Keratinocyte (primary cell): ENCODE measurements at places on chromosomes 12 and 14.

- no peak for DNase-seq
Measured at GRCh38 chr12:109830718-109831117, 2.5 kb downstream of the TRPV4 start.

DNA sequence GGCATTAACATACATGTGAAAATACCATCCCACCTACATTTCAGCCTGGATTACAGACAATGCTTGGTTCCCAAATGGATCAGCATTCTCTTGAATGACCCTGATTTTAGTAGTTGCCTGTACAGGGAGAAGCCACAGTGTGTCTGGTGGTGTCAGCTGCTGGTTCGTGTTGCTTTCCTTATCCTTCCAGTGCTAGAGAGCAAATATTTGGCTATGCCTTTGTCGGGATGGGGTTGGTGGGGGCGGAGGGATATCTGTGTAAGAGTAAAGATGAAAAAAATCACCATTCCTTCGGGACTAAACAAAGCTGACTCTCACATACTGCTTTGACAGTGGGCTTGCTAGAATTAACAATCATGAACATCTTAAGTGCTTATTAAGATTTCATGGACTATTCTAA lies 96.0 kb downstream of the PTPRR start:
- no peak for DNase-seq

GRCh38 chr12:14403711-14404196 lies 38.3 kb downstream of the ATF7IP start:
- no peak for DNase-seq

DNA sequence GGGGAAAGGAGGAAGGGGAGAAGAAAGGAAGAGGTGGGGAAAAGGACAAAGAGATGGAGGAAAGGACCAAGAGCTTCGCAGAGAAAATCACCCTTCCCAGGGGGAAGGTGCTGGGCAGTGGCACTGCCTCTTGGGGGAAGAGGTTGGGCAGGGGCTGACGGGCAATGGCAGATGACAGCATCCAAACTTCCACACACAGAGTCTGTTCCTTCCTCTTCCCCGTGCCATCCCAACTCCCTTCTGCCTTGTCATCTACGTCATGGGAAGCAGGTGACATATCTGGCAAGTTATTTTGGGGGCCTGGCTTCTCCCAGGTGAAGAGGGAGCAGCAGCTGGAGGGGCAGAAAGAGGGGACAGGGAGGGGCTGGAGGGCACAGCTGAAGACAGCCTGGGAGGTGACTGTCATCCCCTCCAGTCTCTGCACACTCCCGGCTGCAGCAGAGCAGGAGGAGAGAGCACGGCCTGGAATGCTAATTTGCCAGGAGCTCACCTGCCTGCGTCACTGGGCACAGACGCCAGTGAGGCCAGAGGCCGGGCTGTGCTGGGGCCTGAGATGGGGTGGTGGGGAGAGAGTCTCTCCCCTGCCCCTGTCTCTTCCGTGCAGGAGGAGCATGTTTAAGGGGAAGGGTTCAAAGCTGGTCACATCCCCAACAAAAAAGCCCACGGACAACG lies 43.9 kb upstream of the IQSEC3 start:
- DNase-seq, result no peak

- DNase-seq, result no peak
Measured at GRCh38 chr12:123634142-123634561, 523 bp downstream of the GTF2H3 start.

DNA sequence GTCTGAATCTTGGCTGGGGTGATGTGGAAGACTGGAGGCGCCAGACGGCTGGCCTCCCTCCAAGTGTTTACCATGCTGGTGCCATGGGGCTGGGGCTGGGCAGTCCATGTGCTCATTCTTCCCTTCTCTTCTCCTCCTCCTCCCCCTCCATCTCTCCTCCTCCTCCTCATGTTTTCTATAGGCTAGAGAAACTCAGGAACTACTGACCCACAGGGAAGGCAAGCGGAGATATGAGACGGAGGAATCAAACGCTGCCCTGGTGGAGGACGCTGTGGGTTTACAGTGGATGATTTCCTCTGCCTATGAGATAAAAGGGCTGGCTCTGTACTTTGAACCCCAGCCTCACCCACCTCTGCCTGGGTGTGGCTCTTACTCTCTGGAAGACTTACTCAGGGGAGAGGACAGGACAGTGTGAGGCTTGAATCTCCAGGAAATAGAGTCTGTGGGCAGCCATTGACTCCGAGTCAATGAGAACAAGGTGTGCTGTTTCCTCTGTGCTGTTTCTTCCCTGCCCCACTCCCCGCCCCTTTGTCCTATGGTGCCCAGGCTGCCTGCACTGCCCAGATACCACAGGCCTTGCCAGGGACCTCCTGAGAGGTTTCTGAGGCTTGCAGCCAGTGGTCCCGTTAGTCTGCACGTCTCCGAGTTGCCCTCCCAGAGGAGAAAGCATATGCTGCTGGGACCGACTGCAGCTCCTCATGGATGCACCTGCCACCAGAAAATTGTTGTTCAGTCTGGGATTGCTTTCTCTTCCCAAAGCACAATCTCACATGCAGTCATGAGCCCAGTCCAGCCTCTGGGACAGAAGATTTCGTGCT lies 132.6 kb upstream of the ARHGAP5 start:
- no peak for DNase-seq

DNA sequence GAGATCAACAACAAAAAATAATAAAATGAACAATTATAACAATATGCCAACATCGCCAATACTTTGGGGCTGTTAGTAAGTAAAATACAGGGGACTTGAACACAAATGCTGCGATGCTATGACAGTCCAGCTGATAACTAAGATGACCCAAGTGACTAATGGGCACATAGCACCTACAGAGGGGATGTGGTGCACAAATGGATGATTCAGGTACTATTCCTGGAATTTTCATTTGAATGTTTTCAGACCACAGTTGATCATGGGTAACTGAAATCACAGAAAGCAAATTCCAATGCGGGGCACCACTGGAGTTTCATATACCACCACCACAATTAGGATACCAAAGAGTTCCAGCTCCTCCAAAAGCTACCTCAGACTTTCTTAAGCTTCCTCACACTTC lies 82.9 kb downstream of the RCOR1 start:
- no peak for DNase-seq

- no peak for DNase-seq
Measured at GRCh38 chr14:38856798-38857197, 246.2 kb downstream of the SEC23A start.

GRCh38 chr14:55781046-55781445 lies 201.0 kb downstream of the KTN1 start:
- DNase-seq, result no peak

DNA sequence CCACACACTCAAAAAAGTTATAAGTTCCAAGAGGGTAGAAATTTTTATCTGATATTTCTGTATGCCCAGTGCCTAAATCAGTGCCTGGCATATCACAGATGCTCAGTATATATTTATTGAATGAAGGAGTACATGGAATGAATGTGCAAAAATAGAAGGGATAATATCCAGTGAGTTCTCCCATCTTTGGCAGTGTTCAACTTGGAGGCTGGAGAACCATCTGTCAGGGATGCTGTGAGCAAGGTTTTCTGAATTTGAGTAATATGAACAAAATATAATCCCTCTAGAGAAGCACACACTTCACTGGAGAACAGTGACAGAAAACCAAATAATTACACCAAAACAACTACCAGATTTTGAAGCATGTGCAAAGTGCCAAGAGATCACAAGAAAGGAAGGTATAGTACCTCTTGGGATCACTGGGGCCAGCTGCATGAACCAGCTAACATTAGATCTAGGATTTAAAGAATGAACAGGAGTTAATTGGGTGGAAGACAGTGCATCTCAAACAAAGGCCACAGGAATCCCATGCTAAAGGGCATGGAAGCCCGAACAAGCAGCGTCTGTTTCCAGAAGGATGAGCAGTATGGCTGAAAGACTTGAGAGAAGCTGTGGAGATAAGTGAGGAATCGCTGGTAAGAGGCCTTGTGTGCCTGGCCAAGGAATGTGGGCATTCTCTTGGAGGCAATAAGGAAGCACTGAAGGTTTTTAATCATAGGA lies 11.5 kb downstream of the SLC8A3 start:
- no peak for DNase-seq

DNA sequence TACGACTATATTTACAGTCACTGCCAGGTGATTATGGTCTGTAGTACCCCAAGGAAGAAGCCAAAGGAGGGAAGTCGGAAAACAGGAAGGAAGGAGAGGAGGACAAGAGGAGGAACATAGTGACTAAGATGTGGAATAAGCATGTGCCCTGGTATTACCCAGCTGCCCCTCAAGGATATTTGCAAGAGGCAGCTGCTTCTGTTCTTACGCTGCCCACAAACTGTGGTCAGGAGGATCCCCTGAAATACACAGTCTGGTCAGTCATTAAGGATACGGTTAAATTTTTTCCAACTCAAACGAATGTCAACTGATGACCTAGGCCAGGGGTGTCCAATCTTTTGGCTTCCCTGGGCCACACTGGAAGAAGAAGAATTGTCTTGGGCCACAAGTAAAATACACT lies 126.5 kb downstream of the CMAS start:
- no peak for DNase-seq

DNA sequence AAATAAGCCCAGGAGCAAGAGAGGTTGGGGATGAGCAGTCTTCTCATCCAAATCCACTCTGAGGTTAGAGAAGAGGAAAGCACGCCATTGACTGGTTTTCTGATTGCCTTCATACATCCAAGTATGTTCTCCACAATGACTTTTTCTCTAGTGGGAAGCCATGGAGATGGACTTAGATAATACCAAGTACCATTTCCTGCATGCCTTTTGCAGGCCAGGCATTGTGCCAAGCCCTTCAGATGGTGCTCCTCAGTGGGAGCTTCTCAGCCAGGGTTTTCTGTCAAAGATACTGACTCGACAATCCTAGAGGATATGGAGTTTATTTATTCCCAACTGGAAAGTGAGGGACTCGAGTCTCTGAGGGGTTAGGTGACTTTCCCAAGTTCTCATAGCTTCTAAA lies 218.0 kb downstream of the ZFP36L1 start:
- no peak for DNase-seq

- no peak for DNase-seq
Measured at GRCh38 chr12:45234139-45234865, 18.4 kb downstream of the ANO6 start.

GRCh38 chr14:35964697-35965286 lies 138.7 kb downstream of the BRMS1L start:
- DNase-seq, result no peak

- DNase-seq, result no peak
Measured at GRCh38 chr12:65584016-65584415, 240.3 kb upstream of the HMGA2 start.

- DNase-seq, result no peak
Measured at GRCh38 chr12:118249547-118249946, 113.6 kb downstream of the PEBP1 start.

DNA sequence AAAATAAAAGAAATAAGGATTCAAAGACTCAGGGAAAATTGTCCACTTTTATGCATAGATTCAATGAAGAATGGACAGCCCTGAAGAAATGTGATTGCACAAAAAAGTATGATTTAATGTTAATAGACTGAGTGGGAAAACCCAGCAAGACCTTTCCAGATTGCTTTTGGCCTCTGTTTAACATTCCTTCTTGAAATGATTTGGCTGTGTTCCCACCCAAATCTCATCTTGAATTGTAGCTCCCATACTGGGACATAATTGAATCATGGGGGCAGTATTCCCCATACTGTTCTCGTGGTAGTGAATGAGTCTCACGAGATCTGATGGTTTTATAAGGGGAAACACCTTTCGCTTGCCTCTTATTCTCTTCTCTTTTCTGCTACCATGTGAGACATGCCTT lies 1316.9 kb upstream of the SEL1L start:
- no peak for DNase-seq

DNA sequence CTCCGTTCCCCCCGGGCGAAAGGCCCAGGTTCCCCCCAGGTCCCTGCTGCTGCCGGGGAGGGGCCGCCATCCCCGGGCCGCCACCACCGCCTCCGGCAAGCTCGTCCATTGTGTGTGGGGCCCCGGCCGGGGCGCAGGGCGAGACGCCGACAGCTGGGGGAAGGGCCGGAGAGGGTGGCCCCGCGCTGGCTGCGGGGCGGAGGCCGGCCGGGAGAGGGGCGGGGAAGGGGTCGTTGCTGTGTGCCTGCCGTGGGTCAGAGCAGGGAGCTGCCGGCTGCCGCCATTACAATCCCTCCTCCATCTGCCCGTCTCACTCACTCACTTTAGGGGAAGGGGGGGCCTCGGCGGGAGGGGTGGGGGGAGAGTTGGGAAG lies at the start of gene STRN3:
TSS of gene STRN3 (minus strand) at position 303 of the 373 bp plus-strand sequence. CDS start at position 109, 194 bp downstream.
- DNase-seq, result no peak

- no peak for DNase-seq
Measured at GRCh38 chr12:20211981-20212421, 156.3 kb upstream of the PDE3A start.

- no peak for DNase-seq
Measured at GRCh38 chr14:73761618-73762355, 47.6 kb upstream of the PNMA1 start.

DNA sequence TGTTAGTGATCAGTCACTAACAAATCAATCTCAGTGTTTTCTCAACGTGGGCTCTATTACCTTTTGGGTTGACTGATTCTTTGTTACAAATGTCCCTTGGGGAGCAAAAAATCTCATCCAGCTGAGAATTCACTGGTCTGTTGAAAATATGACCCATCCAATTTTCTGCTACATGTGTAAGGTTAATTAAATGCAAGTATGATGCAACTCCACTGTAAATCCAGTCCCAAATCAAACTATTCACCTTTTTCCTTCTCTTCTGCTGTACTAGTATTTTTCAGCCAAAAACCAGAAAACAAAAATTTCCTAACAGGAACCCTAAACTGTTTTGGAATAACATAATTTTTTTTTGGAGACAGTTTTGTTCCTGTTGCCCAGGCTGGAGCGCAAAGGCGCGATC lies 2.2 kb downstream of the ERH start:
- DNase-seq, result no peak

GRCh38 chr14:77306851-77307496 lies 13.7 kb downstream of the POMT2 start:
- no peak for DNase-seq
